ENCODE measurements at places on chromosomes 6 and 20.
A peak's percentile ranks its signal among the peaks of the same experiment; 100 is the strongest.

- DNase-seq, result peak; percentile 74
Measured at GRCh38 chr6:138161338-138162110, at the start of gene ARFGEF3. Gene ARFGEF3, plus strand, starts transcription at chr6:138161939. Its CDS starts 148 bp downstream, at chr6:138162087.

DNA sequence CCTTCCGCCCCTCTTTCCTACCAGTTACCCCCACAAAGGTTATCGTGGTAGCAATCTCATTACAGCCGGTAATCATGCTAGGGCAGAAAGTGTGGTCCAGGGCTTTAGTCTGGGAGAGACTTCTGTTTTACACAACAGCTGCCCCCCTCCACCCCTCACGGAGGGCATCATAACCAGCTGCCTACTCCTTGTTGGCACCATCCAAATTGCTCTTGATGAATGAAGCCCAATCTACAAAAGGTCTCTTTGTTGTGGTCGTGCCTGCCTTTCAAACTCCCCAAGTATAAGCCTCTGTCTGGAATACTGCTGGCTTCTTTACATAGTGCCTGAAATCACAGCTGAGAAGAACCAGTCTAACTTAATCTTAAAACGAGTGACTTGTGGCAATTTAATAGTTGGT lies 157.9 kb downstream of the INSM1 start:
- DNase-seq, result peak; percentile 31

DNA sequence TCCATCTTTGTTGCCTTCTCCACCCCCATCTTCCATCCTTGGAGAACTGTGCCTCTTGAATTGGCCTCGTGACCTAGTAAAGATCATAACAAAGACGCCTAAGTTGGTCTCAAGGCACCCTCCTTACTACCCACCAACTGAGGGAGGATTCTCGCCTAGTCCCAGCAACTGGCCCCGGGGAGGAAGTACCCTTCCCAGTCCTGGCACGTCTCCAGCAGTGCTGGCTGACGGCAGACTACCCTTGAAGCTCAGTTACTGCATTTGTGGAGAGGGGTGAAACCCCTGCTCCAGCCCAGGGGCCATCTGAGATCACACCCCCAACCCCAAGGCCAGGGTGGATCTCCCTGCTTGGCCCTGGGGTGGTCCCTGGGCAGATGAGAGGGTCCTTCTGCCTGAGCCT lies 2.1 kb upstream of the OSBPL2 start:
- no peak for DNase-seq

DNA sequence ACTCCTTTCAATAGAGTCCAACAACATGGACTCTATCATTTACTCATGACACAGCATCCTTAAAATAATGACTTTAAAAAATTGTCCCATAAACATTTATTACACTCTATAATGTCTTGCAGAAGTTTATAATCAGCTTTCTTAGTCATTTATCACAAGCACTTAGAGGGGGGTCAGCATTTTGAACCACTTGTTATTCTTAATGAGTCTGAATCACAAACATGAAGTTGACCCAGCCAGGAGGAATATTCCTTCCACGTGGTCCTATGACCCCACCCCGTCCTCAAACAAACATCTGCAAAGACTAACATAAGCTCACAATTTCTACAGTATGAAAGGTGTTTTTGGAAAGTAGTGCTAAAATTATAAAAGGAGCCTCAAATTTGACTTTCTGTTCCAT lies 91.1 kb downstream of the MTFR2 start:
- DNase-seq, result no peak

DNA sequence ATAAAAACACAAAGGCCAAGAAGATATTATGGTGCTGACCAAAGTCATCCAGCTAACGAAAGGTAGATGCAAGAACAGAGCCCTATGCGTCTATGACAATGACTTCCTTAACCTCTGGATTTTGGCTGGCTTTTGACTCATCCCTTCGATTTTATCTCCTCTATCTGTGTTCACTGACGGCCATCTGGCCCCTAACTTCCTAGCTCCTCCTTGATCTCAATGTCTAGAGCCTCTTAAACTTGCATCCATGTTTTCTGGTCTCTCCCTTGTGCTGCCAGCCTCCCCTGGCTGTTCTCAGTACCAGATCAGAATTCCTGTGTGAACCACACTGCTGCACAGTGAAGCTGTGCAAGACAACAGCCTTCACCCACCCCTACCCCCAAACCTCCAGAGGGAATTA lies 452.9 kb downstream of the UTRN start:
- DNase-seq, result no peak

GRCh38 chr6:69866351-69866769 lies at the start of gene COL19A1:
Gene COL19A1, plus strand, starts transcription at chr6:69866556. Its CDS starts 13,012 bp downstream, at chr6:69879568.
- peak; percentile 20 for DNase-seq

DNA sequence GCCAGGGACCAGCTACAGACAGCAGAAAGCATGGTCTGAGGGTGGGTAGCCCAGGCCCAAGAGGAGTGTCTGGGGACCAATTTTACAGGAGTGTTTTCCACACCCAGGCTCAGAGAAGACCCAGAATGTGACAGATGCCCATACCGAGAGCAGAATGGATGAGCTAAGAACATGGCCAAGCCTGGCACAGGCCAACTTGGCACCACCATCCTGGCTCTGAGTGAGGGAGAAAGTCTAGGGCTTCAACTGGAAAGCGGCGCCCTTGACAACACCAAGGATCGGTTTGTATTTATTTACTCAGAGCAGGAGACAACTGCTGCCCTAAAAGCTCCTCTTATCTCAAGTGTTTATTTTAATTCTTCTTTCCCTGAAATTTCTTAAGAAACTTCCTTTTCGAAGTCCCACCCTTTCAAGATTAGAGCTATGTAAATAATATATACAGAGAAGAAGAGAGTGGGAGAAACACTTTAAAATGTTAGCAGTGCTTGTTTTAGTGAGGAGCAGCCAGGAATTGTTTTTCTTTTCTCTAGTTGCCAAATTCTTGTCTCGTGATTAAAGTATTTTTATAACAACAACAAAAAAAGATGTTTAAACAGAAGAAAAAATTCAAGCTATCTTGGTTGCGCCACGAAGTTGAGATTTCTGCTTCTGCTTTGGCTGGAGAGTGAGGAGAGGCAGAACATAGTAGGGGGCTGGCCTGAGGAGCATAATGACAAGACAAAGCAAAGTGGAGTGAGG lies 16.2 kb downstream of the TNXB start:
- no peak for DNase-seq

DNA sequence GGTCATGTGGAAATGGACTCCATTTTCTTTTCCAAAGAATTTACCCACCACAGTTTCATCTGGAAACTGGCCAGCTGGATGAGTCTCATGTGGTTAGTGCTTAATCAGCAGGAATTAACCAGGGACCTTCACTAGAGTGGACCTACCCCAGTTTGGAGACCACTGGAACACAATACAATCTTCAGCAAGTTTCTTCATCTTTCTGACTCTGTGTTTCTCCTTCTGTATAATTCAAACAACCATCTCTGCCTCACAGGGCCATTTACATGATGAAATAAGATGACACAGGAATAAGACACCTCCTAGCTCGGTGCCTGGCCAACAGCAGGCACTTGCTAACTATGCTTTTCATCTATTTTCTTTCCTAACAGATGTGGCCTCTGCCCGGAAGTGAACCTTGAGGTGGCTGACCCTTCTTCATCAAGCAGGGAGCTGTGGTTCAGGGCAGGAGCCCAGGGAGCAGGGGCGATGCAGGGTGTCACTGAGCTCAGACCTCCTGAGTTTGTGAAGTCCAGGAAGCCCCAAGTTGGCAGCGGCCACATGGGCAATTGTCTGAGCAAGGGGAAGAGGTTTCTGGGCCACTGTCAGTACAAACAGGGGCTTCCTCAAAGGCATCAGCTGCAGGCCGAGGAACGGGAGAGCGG lies 98.8 kb downstream of the SOD2 start:
- DNase-seq, result no peak

DNA sequence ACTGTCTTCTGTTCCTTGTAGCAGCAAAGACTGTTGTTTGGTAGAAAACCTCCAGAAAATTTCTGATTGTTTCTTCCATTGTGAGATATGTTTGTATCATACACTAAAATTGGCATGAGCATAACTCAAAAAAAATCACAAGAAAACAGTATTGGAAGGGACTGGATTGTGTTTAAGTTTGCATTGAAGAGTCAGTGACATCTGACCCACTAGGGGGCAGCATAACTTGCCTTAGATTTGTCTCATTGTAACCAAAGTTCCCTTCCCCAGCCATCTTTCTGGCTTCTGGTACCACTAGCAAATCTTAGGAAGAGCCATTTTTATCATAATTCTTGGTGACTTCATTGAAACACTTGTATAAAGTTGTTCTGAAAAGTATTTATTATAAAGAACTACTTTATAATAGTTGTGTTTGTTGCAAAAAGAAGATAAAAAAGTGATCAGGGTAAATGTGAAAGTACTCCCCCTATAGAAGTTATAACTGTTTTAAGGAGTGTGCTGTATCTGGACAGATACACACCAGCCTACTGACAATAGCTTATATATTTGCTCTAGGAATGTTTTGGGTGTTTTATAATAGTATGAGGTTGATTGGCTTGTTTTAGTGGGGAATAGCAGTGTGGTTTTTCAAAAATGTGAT lies 7.7 kb downstream of the CSTF1 start:
- peak; percentile 5 for DNase-seq

DNA sequence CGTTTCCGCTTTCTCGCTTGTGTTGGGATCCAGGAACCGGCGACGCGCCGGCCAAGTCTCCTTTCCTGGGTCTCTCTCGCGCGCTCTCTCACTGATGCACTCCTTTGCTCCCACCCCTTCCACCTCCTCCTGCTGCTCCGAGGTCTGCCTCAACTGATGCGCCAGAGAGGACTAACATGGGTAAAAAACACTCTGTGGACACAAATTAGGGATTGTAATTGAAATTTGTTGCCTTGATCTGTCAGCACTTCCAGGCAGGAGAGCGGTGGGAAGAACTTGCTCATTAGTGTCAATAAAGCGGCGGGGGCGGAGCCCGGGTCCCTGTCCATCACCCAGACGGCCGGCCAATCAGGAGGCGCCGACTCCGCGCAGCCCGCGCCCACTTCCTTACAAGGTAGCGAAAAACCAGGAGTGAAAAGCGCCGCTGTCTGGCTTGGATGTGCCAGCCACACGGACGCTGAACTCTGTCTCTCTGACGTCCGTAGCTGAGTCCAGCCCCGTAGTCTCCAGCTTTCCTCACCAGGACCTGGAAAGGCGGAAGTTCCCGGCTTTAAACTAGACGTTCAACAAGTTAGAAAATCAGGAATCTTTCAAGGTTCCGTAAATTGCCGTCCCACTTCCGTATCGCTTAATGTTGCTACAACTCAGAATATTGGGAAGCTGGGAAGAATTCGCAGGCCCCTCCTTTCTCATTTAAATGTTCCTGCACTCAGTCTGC lies at the start of gene TBX18:
TBX18 (minus strand) TSS at position 267 of the 718 bp plus-strand sequence. CDS start 417 bp downstream, outside the sequence.
- peak; percentile 14 for DNase-seq

DNA sequence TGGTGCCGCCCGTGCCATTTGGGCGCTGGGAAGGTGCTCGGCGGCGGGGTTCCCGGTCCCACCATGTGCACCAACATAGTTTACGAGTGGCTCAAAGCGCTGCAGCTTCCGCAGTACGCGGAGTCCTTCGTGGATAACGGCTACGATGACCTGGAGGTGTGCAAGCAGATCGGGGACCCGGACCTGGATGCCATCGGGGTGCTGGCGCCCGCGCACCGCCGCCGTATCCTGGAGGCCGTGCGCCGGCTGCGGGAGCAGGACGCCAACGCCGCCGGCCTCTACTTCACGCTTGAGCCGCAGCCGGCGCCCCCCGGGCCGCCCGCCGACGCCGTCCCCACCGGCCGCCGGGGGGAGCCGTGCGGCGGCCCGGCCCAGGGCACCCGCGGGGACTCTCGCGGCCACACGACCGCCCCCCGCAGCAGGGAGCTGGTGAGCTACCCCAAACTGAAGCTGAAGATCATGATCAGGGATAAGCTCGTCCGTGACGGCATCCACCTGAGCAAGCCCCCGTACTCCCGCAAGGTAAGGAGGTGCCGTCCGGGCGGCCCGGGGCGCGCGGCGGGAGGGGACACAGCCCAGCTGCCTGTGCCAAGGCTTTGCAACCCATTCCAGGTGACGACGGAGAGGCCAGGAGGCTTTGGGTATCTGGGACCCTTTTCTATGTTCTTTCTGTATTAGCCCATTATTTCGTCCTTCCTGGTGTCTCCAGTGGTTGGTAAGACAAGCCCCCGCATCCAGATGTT lies 547 bp downstream of the SAMD5 start:
- no peak for DNase-seq

- DNase-seq, result no peak
Measured at GRCh38 chr6:9002833-9003232, 567.5 kb upstream of the SLC35B3 start.

DNA sequence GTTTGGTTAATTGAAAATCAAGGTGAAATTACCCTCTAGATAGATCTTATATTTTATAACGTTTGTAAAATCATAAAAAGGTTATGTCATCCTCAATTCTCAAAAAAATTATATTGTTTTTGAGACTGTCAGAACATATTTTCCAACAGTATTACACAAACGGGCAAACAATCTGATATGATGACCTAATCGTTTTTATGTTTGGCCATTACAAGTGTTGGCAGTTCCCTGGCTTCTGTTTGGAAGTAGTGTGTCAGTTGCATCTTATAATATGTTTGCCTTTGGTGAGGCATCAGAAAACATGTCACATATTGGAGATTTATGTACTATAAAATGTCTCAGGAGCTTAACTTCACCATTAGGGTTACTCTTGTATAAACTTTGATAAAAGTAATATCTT lies 308.1 kb upstream of the EPHA7 start:
- no peak for DNase-seq

DNA sequence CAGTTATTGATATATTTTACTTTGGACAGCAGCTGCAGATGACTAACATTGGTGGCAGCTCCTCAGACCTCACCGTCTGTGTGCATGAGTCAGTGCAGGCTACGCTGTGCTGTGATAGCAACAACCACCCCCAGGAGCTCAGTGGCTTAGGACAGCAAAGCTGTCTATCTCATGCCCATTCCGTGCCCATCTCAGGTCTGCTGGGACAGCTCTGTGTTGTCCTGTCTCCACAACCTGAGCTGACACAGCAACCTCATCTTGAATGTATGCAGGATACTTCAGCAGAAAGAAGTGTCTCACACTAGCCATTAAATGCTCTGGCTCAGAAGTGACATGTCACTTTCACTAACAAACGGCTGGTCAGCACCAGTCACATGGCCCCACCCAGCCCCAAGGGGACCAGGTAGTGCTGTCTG lies 47.7 kb downstream of the BANF2 start:
- DNase-seq, result no peak

- no peak for DNase-seq
Measured at GRCh38 chr6:2259002-2259494, 13.6 kb upstream of the GMDS start.

Measured in occipital lobe (tissue), 3 donors.